ENCODE measurements at places on chromosomes 5 and 9. TPM values are rescaled to one million over a fixed set of nuclear protein-coding genes. Genes with fewer than 3 reads are reported as not detected.

FAM78A gene
- polyA plus RNA-seq: 1.0 TPM

LRRC70 gene
- polyA plus RNA-seq: 0.08 TPM

PCDHA5 gene
- polyA plus RNA-seq: 0.02 TPM

GRCh38 chr5:60887746-60888145 is 43.7 kb upstream of the ELOVL7 start:
- DNase-seq: no peak
- no peaks in the 10 kb centered on the region for H3K4me1 ChIP-seq
- no peaks in the 10 kb centered on the region for H3K36me3 ChIP-seq
- no peak overlapping the region for H3K27ac ChIP-seq
- H3K4me3 ChIP-seq: no peak overlapping the region
- H3K27me3 ChIP-seq: no peaks in the 10 kb centered on the region

GRCh38 chr5:144368556-144368955 is 197.9 kb downstream of the KCTD16 start:
- no peaks in the 10 kb centered on the region for H3K27me3 ChIP-seq
- H3K27ac ChIP-seq: no peak overlapping the region
- DNase-seq: no peak

- peaks cover 24% of the 10 kb centered on the region for H3K36me3 ChIP-seq
- peaks cover 4% of the 10 kb centered on the region for H3K4me1 ChIP-seq
- DNase-seq: no peak
- no peaks in the 10 kb centered on the region for H3K27me3 ChIP-seq
- H3K27ac ChIP-seq: no peak overlapping the region
Observed at GRCh38 chr9:34999576-34999975, 10.0 kb downstream of the DNAJB5 start.

DNA sequence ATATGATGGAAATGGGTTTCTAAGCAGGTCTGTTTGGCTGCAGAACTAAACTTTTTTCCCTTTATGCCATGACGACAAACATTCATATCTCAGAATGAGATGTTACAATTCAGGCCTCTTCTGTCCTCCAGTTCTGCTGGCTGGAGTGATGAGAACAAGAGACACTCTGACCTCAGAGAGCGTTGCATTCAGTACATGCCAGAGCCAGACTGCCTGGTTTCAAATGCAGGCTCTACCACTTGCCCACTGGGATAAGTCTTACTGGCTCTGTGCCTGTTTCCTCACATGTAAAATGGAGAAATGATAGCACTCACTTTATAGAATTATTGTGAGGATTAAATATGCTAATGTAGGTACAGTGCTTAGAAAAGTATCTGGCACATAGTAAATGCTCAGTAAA is 24.8 kb upstream of the TOMM5 start:
- H3K4me3 ChIP-seq: no peak overlapping the region
- H3K36me3 ChIP-seq: no peaks in the 10 kb centered on the region
